ENCODE measurements at places on chromosomes 4 and X.

DNA sequence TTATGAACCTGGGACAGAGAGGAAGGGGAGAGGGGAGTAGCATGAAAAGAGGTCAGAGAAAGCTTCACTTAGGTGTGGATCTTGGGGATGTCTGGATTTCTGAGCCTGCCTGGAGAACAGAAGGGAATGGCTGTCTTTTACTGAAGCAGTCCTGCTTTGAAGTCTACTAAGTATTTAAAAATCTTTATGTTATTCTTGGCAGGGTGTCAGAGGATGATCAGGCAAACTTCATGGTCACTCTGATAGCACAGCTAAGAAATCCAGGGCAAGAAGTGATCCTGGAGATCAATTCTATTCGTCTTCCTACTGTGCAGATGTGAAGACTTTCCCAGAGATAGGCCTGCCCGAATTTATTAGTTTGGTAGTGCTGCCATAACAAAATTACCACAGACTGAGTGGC, 464.4 kb upstream of the BOD1L1 start:
- DNase-seq = no peak

DNA sequence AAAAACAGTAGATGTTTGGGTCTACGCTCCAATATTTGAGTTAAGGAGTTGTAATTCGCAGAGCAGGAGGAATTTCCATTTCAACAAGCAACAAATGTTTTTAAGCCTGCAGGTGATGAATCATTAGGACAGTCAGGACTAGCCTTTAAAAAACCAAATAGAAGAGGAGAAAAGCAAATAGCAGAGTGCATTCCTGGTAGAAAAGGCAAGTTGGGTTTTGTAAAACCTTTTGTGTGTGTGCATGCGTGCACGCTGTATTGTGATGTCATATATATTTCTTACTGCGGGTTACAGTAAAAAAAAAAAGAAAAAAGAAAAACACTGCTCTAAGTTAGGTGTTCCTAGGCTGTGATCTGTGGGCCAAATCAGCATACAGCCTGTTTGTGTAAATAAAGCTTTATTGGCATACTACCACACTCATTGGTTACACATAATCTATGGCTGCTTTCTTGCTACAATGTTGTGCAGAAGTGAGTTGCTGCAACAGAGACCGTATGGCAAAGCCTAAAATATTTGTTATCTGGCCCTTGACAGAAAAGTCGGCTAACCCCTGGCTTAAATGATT, 135.6 kb downstream of the MID1 start:
- DNase-seq = no peak

- DNase-seq = no peak
Measured at GRCh38 chr4:80173401-80173800, 23.9 kb upstream of the PRDM8 start.

- DNase-seq = no peak
Measured at GRCh38 chr4:73075832-73076231, 6.3 kb upstream of the COX18 start.

- no peak for DNase-seq
Measured at GRCh38 chrX:40061871-40062524, 35.8 kb downstream of the BCOR start.

GRCh38 chr4:88333741-88334405, 44.8 kb upstream of the HERC6 start:
- DNase-seq = no peak

DNA sequence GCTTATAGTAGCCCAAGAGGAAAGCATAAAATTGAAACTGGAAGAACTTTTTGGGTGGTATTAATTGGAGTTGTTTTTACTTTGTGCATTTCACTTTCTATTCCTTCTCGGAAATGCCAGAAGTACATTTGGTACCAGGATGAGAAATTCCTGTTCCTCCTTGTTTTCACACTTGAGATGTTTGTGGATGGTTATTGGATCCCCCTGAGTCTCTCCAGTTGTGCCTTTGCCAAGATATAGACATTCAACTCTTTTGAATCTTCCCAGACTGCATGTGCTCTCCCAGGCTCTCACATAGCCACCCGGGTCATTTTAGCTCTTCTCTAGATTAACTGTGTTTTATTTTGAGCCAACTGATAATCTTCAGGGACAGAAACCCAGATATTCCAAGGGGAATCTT, 120.5 kb downstream of the AFF1 start:
- no peak for DNase-seq

DNA sequence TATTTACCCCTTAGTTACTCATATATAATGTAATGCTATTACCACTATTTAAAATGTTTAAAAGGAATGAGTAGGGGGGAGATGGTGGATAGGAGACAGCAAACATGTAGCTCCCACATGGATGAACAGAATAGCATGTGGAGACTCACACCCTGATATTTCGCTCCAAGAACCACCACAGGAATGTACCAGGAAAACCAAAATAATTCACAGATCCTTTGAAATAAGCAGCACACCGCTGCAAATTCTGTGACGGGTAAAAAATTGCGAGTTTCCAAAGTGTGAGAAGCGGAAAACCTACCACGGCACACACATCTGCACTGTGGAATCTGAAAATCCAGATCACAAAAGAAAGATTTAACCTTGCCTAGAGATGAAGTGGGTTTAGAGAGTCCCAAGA, 428.2 kb downstream of the TLL1 start:
- DNase-seq = no peak

DNA sequence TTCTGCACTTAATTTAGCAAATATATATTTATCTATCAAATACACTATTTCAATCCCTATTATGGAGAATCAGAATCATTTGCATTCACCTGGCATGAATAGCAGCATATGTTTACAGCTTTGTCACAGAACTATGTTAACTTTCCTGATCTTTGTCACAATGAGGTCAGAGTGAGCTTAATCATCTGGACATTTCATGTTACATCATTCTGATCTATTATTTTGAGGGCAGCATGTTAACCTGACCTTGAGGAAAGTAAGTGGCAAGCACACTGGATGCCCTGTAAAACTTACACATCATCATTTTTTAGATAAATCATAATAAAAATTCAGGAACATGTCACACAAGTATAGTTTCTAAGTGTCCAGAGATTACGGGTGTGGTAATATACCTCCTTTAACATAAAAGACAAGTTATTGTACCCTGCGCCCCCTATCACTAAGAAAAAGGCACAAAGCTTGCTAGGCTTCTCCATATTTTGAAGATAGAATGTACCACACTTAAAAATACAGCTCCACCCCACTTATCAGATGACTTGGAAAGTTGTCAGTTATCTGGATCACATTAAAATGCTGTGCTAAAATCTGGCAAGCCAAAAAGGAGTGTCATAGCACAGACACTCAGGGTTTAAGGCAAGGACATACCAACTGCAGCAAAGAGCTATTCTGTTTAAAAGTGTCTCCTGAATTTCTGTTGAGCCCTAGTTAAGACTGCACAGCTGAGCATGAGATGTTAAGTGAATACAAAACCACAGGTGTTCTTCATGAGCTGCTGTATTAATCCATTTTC, 182.7 kb upstream of the FAT4 start:
- DNase-seq = no peak

DNA sequence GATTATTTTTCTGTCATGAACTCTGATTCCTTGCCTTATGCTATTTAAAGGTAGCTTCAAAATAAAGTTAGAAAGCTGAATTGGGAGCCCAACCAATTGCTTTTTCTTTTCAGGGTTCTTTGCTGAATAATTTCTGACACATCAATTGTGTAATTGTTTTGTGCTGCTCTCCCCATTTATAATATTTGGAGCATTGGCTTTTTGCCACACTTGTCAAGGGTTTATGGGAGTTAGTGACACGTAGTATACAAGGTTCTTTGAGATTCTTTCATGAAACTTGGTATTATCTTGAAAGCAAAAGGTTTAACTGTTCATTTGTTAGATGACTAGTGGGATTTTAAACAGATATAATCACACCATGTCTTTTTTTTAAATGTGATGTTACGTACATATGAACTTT, 80.9 kb downstream of the POLA1 start:
- DNase-seq = no peak

GRCh38 chr4:6264225-6264540, 5.5 kb upstream of the WFS1 start:
- no peak for DNase-seq

- DNase-seq = no peak
Measured at GRCh38 chr4:97587912-97588311, 555.4 kb downstream of the STPG2 start.

GRCh38 chr4:101730291-101731117, 60.0 kb upstream of the BANK1 start:
- DNase-seq = no peak
